Endodermal cell (in vitro differentiated cells): ENCODE measurements at places on chromosomes 7 and 10.

- no peak for DNase-seq
These were observed 160.7 kb downstream of the LRRTM3 start for GRCh38 chr10:67086327-67087134.

GRCh38 chr10:31031558-31032257 is at the start of gene ZNF438:
ZNF438 (minus strand) TSS chr10:31031865; CDS start chr10:30877034, 154,831 bp downstream.
- DNase-seq, result peak; percentile 97

DNA sequence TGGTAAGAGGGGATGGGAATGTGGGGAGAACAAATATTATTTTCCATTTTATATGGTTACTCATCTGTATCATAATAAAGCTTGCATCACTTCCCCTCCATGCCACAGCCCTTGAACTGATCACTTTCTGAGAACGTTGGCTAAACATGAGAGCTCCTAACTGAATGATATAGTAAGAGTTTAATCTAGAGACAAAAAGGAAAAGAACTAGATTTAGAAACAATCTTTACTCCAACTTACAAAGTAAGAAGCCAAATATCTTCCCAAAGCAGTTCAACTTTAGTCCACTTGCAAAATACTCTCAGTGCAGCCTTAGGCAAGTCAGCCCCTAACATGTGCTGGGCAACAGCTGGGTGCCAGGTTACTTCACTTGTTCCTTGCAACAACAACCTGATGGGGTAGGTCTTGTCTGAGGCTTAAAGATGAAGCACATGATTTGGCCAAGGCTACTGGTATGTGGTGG is 20.3 kb downstream of the SMURF1 start:
- no peak for DNase-seq

DNA sequence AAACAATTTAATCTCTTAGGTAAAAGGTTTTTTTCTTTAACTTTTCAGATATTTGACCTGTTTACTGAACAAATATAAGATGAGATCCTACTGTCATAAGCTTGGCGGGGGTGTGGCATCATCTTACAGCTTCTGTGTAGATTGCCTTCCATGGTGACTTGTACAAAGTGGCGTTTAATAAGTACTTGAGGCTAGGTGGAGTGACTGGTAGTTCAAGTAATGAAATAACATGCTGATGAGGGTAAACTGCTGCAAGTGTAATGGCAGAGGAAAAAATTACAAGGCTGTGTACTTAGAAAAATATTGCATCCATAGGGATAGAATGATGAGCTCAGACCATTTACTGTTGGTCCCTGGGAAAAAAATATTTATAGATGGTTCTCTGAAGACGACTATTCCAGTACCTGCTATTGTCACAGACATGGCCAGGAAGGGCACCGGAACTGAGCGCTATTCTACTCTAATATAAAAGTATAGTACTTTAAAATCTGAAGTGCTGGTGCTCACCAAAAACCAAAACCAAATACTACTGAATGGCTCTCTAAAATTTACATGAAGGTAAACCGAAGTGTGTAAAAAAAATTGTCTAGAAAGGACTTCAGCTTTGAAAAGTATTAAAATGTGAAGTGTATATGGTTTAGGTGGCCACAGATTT is 42.4 kb downstream of the DNAH11 start:
- no peak for DNase-seq

DNA sequence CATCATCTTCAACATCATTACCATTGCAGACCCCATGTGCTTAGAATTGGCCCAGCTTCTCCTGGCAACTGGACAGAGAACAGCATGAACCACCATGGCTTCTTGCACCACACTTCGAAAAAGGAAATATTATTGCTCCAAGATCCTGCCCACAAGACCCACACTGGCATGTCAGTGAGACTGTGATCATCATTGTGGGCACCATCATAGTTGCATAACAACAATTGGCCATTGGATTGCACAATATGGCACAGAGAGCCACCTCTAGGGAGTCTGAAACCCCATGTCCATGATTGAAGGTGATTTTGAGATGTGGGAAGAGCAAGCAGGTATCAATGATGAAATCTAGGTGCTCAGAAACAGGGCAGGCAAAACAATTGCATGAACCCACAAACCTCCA is 918.9 kb downstream of the GRID1 start:
- no peak for DNase-seq

- no peak for DNase-seq
These were observed 9.6 kb downstream of the KAT6B start for GRCh38 chr10:74835963-74836362.

DNA sequence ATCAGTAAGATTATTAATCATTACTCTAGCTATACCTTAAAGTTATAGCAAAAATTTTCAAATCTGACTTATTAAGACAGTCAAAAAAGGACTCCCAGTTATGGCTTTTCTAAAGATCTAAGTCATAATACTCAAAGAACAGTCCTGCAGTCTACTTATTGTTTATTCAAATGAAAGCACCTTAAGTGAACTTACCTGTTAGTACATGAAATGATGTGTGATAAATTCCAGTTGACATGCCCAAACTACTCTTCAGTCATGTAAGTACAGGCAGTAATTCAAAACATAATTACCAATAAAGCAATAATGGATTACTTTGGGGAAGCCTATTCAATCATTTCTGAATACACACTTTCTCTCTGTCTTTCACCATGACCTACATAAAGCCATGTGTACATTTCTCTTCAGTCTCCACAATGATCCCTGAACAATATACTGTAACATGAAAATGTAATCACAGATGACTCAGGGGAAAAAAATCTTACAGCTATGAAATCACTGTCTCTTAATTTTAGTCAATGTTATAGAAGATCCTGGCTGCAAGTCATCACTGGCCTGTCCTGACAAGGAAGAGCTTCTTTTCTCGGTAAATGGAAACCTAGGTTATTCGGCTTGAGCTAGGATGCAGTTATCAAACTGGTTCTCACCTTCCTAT is 420.7 kb upstream of the LRRTM3 start:
- DNase-seq, result no peak

- no peak for DNase-seq
These were observed 64.4 kb downstream of the VSTM4 start for GRCh38 chr10:49050906-49051305.

- peak; percentile 6 for DNase-seq
These were observed 339.7 kb downstream of the PTPRN2 start for GRCh38 chr7:158247758-158248487.

DNA sequence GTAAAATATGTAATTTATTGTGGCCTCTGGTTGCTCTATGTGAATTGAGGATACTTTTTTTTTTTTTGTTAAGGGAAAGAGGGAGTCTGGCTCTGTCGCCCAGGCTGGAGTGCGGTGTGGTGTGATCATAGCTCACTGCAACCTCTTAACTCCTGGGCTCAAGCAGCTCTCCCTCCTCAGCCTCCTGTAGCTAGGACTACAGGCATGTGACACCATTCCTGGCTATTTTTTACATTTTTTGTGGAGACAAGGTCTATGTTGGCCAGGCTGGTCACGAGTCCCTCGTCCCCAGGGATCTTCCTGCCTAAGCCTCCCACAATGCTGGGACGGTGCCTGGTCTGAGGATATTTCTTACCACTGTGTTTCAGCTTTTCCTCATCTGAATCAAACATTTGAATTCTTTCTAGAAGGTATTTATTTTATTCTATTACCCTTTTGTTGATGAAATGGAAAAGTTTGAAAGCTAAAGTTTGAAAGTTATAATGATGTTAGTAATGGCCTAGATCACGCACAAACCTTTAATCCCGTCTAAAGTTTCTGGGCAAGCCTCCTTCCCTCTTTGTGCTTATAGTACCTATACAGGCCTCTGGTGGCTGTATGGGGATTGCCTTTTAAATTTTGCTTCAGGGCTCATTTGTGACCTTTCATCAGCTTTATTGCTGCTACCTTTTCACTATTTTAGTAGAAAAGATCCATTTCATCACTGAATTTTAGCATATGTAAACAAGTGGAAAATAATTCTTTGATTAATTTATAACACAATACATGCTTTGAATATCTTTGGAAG is 2.0 kb downstream of the IFRD1 start:
- DNase-seq, result peak; percentile 73

DNA sequence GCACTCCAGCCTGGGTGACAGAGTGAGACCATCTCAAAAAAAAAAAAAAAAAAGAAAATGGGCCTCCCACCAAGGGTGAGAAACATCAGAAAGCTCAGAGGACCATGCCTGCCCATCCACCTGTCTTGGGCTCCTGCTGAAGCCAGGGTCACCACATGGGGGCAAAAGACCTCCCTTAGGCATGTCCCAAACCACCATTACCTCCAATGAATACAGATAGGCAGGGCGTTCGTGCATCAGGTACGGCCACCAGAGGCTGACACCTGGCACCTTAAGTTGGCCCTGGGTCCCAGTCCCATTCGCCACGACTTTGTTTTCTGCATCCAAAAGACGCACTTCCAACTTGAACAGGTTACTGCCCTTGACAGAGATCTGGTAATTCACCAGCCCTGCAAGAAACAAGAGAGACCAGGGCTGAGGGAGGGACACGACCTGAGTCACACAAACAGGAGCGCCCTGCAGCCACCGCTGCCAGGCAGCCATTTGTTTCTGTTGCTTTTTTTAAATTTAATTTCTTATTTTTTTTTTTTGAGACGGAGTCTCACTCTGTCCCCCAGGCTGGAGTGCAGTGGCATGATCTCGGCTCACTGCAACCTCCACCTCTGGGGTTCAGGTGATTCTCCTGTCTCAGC is 6.1 kb downstream of the GUSB start:
- peak; percentile 60 for DNase-seq

DNA sequence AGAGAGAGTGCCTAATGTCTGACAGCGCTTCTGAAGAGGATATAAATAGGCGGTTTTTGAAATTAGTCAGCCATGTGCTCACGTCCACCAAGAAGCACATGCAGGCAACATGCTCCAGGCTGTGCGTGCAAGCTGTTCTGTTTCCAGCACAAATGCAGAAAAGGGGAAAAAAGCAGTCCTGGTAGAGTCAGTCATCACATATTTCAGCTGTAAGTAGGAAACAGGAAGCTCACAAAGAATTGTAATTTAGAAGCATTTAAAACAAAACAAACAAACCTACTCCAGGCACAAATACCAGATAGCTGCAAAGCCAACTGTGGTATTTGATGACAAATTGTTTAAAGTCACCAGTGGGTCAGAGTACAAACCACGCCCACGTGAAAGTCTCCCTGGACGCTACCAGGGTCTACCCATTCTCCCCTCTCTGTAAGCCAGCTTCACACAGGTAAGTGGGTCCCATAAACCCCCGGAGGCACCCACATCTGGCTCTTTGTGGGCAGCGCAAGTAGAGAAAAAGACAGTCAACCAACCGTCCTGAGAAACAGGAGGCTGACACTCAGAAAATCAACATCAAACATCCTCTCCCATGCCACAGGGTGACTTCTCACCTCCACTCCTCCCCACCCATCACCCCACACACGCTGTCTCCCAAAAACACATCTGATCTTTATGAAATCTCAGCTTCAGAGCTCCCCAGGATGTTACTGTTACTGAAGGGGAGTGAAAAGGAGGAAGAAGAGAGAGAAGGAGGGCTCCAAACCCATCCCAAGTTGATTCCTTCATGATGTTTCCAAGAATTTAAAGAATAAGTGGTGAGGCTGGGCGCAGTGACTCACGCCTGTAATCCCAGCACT is 186.4 kb downstream of the FAM107B start:
- no peak for DNase-seq

- DNase-seq, result no peak
These were observed 25.4 kb downstream of the NAPEPLD start for GRCh38 chr7:103123529-103123928.

DNA sequence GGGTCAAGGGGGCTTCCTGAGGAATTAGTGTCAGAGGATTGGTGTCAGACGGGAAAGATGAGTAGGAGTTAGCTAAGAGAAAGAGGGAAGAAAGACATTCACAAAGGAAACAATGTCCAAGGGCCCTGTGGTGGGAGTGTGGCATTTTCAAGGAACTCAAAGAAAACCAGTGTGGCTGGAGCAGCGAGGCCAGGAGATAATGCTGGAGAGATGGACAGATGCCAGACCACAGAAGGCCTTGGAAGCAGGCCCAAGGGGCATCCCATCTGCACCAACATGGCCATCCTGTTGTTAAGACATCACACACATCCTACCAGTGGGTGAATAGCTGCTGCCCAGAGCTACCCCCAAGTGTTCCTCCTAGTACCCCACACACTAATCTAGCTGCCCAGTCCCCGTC is 36.1 kb upstream of the CUL1 start:
- DNase-seq, result no peak
